ENCODE measurements at places on chromosomes 7 and 10.

GRCh38 chr10:86259901-86260562, 106.6 kb downstream of the GRID1 start:
- DNase-seq: no peak

GRCh38 chr10:44902941-44903545, 8.1 kb upstream of the TMEM72 start:
- DNase-seq: no peak

- no peak for DNase-seq
Measured at GRCh38 chr7:47430422-47430821, 151.5 kb downstream of the TNS3 start.

DNA sequence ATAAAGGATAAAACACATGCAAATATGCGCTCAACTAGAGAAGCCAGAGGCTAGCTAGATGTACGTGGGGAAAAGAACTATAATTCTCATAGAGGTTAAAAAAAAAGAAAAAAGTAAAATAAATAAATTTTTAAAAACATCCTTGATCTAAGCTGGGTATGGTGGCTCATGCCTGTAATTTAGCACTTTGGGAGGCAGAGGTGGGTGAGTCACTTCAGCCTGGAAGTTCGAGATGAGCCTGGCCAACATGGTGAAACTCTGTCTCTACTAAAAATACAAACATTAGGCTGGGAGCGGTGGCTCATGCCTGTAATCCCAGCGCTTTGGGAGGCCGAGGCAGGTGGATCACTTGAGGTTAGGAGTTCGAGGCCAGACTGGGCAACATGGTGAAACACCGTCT, 18.6 kb upstream of the HSPA12A start:
- no peak for DNase-seq

- DNase-seq: no peak
Measured at GRCh38 chr7:31028417-31028992, 23.6 kb upstream of the ADCYAP1R1 start.

DNA sequence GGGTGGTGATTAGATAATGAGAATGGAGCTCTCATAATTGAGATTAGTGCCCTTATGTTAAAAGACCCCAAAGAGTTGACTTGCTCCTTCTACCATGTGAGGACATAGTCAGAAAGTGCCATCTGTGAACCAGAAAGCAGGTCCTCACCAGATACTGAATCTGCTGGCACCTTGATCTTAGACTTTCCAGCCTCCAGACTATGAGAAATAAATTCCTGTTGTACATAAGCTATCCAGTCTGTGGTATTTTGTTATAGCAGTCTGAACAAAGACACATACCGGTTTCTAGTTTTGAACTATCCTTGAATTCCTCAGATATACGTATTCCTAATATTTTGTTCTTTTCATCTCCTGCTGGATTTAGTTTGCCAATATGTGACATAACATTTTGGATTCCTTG, 228.1 kb downstream of the FZD1 start:
- DNase-seq: no peak

DNA sequence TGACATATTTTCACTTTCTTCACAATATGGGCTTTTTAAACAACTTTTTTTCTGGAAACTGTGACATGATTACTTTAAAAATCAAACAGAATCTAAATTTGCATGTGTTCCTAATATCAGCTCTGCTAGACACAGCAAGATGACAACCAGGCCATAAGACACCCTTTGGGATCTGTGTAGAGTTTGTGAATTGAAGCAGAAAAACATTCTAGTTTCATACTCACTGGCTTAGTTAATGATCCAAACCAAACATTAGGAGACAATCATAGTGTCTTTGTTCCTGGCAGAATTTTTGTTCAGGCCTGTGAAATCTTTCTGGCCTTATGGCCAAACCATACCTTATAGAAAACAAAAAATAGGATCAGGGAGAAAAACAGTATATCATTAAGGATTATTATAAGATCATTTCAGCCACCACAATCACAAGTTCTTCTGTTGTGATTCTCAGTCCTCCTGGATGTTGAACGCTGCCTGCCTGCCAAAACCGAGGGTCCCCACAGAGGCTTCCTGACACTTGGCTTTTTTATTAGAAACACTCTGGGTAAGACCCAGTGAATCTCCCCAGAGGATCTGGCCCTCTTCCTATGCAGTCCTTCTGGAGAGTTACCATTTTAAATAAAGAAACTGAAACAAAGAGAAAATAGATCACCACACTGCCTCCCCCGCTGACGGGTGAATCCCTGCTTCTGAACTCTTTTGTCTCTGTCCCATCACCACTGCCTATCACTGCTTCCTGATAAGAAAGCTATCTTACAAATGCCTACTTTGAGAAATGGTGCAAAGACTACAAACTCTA, 79.2 kb upstream of the PPP1R3C start:
- DNase-seq: no peak

- no peak for DNase-seq
Measured at GRCh38 chr7:45067582-45067981, 21.2 kb downstream of the NACAD start.

- DNase-seq: no peak
Measured at GRCh38 chr10:117271427-117271826, 30.5 kb downstream of the SLC18A2 start.

- no peak for DNase-seq
Measured at GRCh38 chr10:104925232-104925851, 284.3 kb downstream of the SORCS3 start.

- no peak for DNase-seq
Measured at GRCh38 chr7:134298902-134299683, 17.6 kb downstream of the SLC35B4 start.

- no peak for DNase-seq
Measured at GRCh38 chr10:16674147-16674703, 143.0 kb downstream of the RSU1 start.

DNA sequence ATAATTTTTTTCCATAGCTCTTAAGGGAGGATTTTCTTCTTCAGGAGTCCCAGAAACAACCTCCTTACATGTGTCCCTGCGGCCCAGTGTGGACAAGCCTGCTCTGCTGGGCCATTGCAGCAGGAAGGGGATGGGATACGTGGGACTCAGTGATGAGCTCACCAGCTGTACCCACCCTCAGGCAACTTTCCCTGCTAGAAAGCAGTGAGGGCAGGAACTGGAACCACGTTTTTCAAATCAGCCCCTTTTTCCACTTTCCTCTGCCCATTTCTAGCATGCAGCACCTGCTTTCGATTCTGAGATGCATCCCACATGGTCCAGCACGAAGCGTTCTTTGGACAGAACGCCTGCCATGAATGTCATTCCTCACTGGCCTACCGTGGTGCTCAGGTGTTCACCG, 232.7 kb downstream of the KLF6 start:
- DNase-seq: no peak

DNA sequence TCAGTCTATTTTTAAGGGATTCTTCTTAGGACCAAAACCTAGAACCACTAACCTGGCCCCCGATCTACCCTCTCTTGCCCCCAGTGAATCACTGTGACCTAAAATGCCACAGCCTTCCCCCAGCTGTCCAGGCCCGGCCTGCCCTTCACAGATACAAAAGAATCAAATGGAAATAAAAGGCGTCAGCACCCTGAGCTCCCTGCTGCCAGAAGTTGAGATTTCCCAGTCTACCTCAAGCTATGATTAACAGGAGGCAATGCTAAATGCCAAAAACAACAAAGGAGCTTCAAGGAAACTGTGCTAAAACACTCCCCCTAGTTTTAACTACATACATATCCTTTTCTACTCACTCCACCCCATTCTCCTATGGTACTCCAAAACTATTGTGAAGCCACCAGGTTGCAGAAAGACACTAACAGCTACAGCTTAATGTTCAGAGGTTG, 67.8 kb downstream of the GSAP start:
- no peak for DNase-seq

GRCh38 chr10:118698421-118698820, 56.3 kb downstream of the CACUL1 start:
- peak; percentile 49 for DNase-seq

DNA sequence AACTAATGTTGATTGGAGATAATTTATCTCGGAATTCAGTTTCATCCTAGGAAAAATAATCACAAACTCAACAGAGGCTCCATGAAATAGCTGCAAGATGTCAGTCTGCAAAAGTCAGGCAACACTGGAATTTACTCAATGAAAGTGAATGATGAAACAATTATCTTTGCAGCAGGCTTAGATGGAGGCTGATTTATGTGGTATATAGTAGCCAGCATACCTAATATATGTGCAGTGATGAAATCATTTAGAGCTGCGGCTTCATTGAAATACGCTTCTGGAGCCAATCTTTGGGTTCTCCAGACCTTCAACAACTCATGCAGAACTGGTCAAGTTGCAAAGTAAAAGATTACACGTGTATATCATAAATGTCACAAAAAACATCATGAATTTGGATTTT, 113.3 kb downstream of the ITGA8 start:
- DNase-seq: no peak

DNA sequence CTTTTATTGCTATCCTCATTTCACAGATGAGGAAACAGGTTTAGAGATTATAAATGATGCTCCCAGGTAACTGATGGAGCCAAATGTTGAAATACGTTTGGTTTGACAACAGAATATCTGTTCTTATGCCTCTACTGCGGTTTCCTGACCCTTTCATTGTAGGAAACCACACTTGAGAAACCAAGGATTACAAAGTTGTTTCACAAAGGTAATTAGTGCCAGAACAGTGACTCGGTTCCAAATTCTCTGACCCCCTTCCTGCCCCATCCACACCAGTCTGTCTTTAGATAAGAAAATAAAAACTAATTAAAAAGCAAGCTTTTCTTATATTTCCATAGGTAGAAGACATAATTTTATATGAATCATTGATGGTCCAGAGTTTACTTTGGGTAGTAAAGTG, 393.7 kb upstream of the MBL2 start:
- DNase-seq: no peak

- DNase-seq: no peak
Measured at GRCh38 chr10:64115908-64116643, 594.9 kb downstream of the REEP3 start.

- DNase-seq: no peak
Measured at GRCh38 chr7:143015084-143015483, 11.8 kb downstream of the OR9A2 start.

DNA sequence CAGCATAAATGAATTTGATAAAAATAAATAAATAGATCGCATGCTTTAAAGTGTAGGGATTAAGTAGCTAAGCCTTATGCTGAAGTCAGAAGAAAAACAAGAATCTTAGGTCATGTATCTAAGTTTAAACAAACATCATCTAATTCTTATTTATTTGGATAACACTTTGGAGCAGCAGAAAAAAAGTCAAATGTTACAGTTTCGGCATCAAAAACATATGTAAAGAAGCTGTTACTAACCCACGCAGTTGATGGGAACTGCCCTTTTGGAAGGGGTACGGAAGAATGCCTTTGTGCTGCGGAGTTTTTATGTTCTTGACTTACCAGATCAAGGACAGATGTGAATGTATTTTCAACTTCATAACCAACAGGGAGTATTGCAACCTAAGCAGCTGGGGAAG, 37.3 kb upstream of the HABP2 start:
- no peak for DNase-seq

GRCh38 chr7:12888717-12889116, 201.3 kb downstream of the ARL4A start:
- DNase-seq: no peak

- DNase-seq: no peak
Measured at GRCh38 chr7:128024151-128024550, 7.1 kb downstream of the LRRC4 start.

- no peak for DNase-seq
Measured at GRCh38 chr10:132392811-132393694, 3.9 kb upstream of the PWWP2B start.

GRCh38 chr7:71171476-71171875, 39.5 kb downstream of the GALNT17 start:
- DNase-seq: no peak

DNA sequence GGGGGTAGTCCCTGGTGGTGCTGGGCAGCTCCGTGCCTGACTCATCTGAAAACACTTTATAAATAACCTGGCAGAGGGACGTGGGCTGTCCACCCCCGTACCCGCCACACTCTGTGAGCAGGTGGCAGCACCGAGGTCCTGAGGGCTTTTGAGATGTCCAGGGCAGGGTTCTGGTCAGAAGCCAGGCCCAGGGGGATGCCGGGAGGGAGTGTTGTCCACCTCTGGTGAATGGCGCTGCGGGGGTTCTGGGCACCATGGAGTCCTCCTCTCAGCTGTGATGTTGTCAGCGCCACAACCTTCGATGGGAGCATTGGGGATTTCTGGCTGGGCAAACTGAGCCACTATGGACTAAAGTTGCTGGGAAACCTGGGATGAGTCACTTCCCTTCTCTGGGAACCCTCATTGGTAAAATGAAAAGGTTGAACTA, 27.4 kb upstream of the GOLGA7B start:
- no peak for DNase-seq

DNA sequence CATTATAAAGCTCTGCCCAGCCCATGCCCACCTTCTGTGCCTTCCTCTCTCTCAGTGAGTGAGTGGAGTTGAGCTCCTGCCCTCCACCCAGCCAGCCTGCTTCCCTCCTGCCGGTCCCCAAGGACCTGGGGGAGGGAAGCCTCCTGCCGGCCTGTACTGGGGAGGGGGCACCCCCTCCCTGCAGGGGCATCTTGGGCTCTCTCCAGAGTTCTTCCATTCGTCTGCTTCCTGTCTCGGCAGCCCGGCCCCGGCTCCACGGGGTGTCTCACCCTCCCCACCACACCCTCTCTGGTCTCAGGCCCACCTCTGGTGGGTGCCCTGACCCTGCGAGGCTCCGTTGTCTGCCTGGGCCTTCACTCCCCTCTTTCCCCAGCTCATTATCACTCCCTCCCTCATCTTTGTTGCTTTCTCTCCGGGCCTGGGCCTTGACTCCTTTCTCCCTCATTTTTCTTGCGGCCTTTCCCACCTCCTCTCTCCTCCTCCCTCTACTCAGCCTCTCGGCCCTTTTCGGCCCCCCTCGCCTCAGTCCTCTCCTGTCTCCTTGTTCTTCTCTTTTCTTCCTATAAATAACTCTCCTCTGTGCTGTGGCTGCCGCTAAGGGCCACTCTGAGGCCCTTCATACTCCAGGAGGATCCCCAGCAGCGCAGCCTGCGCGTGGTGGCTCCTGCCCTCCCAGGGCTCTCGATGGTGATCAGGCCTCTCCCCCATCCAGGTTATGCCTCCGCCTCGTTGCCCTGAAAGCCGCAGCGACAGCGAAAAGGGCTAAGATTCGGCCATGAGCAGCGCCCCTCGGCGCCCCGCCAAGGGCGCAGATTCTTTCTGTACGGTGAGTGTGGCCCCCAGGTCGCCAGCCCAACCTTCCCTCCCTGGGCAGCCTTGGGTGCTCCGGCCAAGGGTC, 2.1 kb downstream of the SLC4A2 start:
- no peak for DNase-seq

- no peak for DNase-seq
Measured at GRCh38 chr10:114868870-114869519, 47.4 kb downstream of the FHIP2A start.

GRCh38 chr10:46037107-46037825, 6.8 kb upstream of the NCOA4 start:
- DNase-seq: no peak

GRCh38 chr10:103501186-103501585, 7.7 kb downstream of the NEURL1 start:
- no peak for DNase-seq

DNA sequence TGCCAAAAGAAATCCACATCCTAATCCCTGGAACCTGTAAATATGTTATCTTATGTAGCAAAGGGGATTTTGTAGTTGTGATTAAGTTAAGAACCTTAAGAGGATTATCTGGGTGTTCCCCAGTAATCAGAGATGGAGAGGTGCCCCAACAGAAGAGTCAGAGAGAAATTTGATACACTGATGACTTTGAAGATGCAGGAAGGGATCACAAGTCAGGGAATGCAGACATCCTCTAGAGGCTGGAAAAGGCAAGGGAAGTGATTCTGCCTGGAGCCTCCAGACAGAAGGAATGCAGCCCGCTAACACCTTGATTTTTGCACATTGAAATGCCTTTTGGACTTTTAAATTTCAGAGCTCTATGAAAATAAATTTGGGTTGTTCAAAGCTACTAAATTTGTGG, 531.7 kb downstream of the DNAJB9 start:
- no peak for DNase-seq

Data from activated CD4-positive, alpha-beta T cell treated with anti-CD3 and anti-CD28 coated beads, Interleukin-2, amount 50 U/mL, for 24 hours (primary cell).